GM06990 (cell line): ENCODE measurements at places on chromosomes 11 and 22.

- no peak for DNase-seq
Measured at GRCh38 chr11:88042238-88042637, 133.0 kb downstream of the RAB38 start.

- peak; percentile 78 for DNase-seq
Measured at GRCh38 chr22:45268958-45269844, 15.5 kb upstream of the UPK3A start.

GRCh38 chr11:99925968-99926367, 761.1 kb upstream of the ARHGAP42 start:
- DNase-seq: no peak

DNA sequence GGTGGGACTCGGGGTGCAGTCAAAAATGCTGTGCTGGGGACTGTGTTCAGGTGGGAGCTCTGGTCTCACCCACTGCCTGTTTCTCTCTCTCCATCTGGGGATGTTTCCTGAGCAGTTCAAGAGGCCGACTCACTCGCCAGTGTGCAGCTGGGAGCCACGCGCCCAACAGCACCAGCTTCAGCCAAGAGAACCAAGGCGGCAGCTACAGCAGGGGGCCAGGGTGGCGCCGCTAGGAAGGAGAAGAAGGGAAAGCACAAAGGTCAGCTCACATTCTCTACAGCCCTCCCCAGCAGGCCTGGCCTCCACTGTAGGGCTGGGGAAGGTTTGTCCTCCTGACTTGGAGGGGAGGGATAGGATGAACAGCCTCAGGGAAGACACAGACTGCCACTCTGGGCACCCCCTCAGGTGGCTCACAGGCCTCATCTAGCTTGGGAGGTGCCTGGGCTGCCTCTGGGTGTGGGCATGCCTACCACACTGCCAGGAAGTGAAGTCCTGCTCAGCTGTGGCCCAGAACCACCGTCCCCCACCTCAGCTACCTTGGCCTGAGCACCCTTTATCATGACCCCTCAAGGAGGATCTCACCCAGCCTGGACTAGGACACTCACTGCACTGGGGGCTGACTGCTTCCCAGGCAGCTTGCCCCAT, 13.0 kb downstream of the TUB start:
- no peak for DNase-seq

- no peak for DNase-seq
Measured at GRCh38 chr22:24589518-24590030, 3.3 kb downstream of the LRRC75B start.

DNA sequence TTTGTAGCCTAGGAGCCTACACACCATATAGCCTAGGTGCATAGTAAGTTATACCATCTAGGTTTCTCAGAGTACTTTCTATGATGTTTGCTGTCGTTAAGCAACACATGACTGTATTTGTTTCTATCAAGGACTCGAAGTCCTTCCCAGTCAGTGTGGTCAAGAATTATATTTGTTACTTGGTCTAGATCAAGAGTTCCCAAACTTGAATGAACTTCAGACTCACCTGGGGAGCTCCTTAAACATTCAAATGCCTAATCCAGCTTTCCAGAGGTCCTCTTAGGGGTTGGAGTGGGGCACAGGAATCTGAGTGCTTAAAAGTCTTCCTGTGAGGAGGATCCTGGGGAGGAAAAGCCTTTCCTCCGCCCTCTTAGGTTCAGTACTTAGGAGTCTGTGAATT, 41.5 kb upstream of the PAMR1 start:
- DNase-seq: no peak

GRCh38 chr11:126481303-126481680, 125.8 kb downstream of the ST3GAL4 start:
- DNase-seq: no peak

- no peak for DNase-seq
Measured at GRCh38 chr11:67157691-67158090, 38.6 kb downstream of the KDM2A start.

- no peak for DNase-seq
Measured at GRCh38 chr11:57972013-57972367, 51.7 kb upstream of the OR9Q1 start.

DNA sequence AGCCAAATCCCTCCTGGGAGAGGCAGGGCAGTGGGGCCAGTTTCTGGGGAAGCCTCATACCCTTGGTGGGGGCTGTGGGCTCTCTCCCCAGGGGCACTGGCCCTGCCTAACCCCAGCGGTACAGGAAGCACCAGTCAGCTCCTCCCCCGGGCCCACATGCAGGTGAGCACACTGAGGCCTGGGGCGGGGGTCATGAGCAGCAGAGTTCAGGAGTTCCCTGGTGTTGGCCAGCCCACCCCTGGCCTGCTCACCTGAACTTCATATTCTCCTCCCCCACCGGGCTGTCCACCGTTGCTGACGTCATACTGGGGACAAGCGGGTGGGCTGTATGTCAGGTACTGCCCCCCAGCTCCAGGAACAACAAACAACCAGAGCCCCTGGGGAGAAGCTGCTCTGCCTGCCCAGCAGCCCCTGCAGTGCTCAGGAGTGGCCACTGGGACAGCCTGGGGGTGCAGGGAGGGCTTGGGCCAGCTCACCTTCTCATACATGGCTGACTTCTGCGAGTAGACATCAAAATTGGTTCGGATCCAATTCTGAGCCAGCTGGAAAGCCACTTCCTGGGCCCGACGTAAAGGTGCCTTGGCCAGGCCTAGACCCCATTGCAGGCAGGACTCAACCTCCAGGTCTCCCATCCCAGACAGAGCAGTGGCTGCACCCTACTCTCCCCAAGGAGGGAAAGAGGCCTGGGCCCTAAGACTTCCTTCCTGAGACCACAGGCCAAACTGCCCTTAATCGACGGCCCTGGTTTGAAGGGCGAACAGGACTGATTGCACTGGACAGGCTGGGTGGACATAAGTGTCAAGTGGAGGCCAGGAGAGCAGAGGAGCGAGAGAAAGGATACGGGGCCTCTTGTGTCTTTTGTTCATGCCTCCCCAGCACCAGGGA, 20.8 kb downstream of the TREH start:
- no peak for DNase-seq

DNA sequence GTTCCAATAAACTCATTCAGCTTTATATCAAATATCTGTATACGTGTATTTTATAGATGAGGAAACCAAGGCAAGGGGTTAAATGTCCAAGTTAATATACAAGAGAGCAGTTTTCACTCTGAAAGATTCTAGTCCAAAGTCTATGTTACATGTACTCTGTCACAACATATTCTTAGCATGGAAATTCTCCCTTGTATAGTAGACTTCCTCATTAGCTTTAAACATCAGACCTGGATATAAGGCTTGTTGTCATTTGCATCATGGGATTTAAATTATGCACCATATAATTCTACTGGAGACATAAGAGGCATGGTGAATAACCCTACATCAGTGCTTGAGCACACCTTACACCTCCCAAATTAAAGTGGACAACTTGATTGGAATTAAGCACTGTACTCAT, 681.9 kb upstream of the CCDC179 start:
- DNase-seq: no peak

GRCh38 chr11:64713016-64713707, 9.8 kb downstream of the NRXN2 start:
- DNase-seq: no peak

DNA sequence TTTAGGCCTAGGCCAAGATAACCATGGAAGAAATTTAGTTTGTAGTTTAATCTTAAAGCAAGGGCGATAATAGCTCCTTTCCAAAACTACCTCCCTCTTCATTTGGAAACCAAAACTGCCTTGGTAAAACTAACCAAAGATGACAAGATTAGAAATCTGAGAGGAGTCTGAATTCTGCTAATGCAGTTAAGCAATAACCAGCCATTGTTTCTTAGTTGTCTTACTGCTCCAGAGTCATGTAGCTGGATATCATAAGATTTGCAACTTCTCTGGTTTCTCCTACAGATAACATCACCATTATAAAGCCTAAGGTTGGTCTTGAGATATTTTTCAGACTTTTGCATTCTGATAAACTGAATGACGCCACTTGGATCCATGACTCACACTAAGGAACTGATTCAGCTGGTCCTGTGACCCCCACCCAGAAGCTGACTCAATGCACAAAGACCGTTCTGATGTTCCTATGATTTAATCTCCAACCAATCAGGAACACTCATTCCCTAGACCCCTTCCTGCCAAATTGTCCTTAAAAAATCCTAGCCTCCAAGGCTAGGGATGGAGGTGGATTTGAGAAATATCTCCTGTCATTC, 200.8 kb downstream of the LUZP2 start:
- no peak for DNase-seq

DNA sequence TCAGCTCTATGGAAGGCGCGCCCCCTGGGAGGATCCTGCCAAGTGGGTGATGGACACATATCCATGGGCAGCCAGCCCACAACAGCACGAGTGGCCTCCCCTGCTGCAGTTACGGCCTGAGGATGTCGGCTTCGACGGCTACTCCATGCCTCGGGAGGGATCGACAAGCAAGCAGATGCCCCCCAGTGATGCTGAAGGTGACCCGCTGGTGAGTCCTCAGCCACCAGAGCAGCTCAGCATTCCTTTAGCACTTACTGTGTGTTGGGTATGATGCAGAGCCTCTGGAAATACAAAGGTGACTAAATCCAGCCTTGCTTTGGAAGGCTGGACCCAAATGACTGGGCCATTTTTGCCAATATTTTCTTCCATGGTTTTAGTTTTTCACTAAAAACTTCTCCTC, 45.7 kb downstream of the DBX1 start:
- no peak for DNase-seq

DNA sequence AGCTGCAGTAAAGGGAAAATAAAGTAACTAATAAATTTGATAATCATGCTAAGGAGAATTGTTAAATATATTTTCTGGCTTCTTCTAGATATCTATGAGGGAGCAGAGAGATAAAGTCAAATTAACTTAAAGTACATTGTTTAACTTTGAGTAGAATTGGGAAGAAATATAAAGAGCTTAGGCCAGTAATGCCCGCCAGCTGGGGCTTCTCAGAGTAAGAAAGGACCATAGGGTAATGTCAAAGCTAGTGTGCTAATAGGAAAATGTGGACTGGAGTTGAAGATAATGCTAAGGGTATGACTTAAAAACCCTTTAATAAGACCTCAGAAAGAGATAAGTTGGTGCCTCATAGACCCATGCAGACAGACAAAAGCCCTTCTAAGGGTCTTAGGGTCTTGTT, 411.6 kb upstream of the ANO3 start:
- DNase-seq: no peak

DNA sequence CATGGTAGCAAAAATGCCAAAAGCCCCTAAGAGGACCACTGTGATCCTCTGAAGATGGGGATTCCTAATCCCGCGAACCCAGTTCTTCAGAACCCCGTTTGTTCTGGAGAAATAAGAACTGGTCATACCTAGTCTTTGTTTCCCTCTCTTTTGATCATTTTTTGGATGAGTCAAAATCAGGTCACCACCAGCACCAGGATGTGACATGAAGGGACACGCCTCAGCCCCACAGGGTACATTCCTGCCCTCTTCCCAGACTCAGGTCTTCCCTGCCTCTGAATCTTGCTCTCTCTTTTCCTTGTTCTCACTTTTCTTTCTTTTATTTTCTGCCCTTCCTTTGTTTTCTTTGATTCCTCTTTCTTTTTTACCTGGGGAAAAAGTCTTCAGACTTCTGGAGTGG, 14.6 kb upstream of the ANO1 start:
- no peak for DNase-seq

DNA sequence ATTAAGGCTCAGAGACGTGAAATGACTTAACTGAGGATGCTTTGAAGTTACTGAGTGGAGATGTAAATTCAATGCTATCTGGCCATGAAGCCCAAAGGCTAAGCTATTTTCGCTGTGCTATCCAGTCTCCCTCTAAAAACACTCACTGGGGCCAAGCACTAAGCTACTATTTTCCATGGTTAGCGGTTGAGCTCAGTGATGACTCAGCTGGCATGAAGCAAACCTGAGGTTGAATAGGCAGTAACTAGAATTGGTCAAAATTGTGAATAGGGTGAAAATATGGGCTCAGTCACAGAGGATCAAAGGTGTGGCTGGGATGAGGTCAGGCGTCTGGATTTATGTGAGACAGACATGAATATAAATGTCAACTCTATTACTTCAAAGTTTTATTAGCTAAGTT, 564.2 kb upstream of the KIRREL3 start:
- DNase-seq: no peak

GRCh38 chr11:81892770-81893635, 840.7 kb downstream of the FAM181B start:
- no peak for DNase-seq

DNA sequence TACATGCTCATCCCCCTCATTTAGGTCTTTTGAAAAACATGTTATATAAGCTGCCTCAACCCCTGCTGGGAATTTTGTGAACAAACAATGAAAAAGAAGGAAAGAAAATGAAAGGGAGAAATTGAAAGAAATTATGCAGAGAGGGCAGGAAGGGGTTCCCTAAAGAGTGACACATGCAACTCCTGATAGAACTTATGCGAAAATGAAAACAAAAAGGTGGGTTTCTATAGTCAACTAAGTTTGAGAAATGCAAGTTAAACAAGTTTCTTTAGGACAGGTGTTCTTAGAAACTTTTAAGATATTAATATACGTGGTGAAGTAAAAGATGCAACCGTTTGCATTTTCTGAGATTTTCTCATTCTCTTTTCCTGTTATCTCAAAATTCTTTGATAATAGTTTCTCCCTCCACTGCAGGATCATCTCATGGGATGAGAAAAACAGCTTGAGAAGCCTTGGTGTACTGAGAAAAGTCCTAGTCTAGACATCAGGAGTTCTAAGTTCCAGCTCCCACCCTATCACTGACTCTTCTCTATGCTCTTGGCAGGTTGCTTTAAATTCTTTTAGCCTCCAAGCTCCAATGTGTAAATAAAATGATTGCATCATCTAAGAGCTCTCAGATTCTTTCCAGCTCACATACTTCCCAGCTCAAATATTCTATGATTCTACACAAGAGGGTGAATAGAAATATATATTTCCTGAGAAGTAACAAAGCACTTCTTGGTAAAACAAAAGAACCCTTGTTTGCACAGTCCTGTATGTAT, 109.2 kb downstream of the FAM76B start:
- no peak for DNase-seq

- no peak for DNase-seq
Measured at GRCh38 chr11:64566042-64566914, 24.7 kb upstream of the SLC22A12 start.

GRCh38 chr11:11836676-11837231, 5.0 kb upstream of the USP47 start:
- DNase-seq: no peak

- DNase-seq: no peak
Measured at GRCh38 chr11:69216647-69217051, 60.9 kb downstream of the SMIM38 start.

- no peak for DNase-seq
Measured at GRCh38 chr11:80371931-80372330, 931.1 kb upstream of the TENM4 start.

GRCh38 chr11:37313266-37313665, 715.2 kb upstream of the RAG2 start:
- DNase-seq: no peak

DNA sequence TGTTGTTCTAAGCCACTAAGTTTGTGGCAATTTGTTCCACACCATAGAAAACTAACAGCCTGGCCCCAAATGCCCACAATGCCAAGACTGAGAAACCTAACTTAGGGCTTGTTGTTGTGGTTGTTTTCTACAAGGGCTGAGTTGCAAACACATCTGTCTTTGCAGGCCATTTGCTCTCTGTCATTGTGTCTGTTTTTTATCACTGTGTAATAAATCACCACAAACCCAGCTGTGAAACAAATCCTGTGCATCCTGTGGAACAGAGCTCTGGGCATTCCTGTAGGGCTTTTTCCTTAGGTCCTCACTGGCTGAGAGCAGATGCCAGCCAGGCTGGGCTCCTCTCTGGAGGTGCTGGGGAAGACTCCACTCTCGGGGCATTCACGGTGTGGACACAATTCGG, 15.7 kb upstream of the SYT8 start:
- no peak for DNase-seq
